Activated CD8-positive, alpha-beta T cell treated with anti-CD3 and anti-CD28 coated beads, Interleukin-2, amount 10 ng/mL, durations not matched to agents 7 days and 5 days (primary cell): ENCODE measurements at places on chromosomes 16 and 17. TPM values are rescaled to one million over a fixed set of nuclear protein-coding genes. Genes with fewer than 3 reads are reported as not detected.

PRAC1 gene
- total RNA-seq, result not detected

ASB16 gene
- total RNA-seq, result 0.42 TPM

DNA sequence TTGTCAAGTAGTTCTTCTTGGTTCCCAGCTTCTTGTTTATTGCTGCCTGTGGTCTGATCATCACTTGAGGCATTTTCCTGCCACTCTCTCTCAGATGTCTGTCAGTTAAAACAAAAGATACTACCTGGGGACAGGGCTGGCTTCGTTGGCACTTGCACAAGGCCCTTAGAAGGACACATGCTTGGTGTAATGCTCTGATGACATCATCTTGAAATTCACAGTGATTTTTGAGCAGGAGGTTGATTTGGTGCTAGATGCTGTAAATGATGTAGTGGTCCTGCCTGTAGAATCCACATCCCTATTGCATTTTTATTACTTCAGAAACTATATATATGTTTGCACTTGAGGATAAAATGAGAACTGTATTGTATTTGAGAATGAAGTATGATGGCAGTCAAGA, 210.3 kb downstream of the LGALS9B start:
- H3K36me3 ChIP-seq, result peaks cover 13% of the 10 kb centered on the region
- no peaks in the 10 kb centered on the region for H3K27me3 ChIP-seq
- peaks cover 35% of the 10 kb centered on the region for H3K4me1 ChIP-seq
- no peak overlapping the region for H3K4me3 ChIP-seq

DNA sequence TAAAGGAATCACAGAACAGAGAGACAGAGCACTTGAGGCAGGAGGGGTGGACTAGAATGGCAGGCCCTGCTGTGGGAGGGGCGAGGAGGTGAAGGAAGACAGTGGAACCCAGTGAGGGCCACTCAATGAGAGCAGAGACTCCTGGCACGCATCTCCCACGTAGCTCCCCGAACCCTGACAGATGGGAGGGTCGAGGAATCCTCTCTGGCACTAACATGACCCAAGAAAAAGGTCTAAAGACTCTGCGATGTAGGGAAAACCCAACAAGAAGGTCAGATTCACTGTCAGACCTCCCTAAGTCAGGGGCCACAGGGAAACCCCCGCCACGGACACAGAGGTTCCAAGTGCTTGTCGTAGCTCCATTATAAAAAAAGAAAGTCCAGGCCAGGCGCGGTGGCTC, 15.0 kb downstream of the ZDHHC7 start:
- peaks cover 22% of the 10 kb centered on the region for H3K36me3 ChIP-seq
- H3K27ac ChIP-seq, result no peak overlapping the region
- no peak for DNase-seq
- no peaks in the 10 kb centered on the region for H3K27me3 ChIP-seq
- no peak overlapping the region for H3K4me3 ChIP-seq
- peaks cover 6% of the 10 kb centered on the region for H3K4me1 ChIP-seq

CNGB1 gene
- not detected for total RNA-seq

EIF4A3 gene
- total RNA-seq, result 181 TPM

GRCh38 chr17:29612404-29613280, 10.1 kb downstream of the CORO6 start:
- no peaks in the 10 kb centered on the region for H3K27me3 ChIP-seq
- H3K4me3 ChIP-seq, result peak overlapping the region; percentile 49
- DNase-seq, result no peak
- H3K4me1 ChIP-seq, result peaks cover 39% of the 10 kb centered on the region

GRCh38 chr16:85005285-85006069, 5.9 kb downstream of the ZDHHC7 start:
- no peak for DNase-seq
- peaks cover 45% of the 10 kb centered on the region for H3K4me1 ChIP-seq
- H3K4me3 ChIP-seq, result no peak overlapping the region
- no peak overlapping the region for H3K27ac ChIP-seq
- no peaks in the 10 kb centered on the region for H3K27me3 ChIP-seq
- H3K36me3 ChIP-seq, result peaks cover 13% of the 10 kb centered on the region

DNA sequence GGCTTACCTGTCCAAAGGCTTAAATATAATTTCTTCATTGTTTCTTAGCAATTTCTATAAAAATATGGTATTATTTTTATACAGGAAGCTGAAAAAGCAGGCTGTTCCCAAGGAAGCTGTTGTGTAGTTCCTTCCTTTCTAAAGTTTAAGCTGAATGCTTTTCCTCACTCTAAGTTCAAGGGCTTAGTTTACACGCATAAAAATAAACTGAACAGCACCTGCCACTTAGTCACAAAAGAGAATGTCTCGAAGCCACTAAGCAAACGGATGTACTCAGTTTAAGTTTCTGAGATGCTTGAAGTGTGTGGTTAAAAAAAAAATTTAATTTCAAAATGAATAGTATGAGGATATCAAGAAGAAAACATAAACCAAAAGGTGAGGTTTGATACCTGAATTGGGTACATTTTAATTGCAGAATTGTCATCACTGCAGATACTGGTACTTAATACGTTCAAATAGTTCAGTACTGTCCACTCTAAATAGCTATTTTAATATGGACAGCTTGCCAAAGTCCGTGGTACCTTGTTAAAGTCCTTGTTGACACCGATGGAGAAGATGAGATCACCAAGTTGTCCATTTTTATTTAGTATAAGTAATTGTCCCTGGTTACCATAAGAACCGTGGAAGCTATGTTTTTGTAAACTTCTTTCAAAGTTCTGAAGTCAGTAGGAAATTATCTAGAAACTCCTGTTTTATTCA, 38.1 kb downstream of the MRTFB start:
- H3K4me1 ChIP-seq, result peaks cover 10% of the 10 kb centered on the region
- H3K27me3 ChIP-seq, result no peaks in the 10 kb centered on the region
- no peak overlapping the region for H3K4me3 ChIP-seq
- no peak for DNase-seq
- H3K36me3 ChIP-seq, result no peaks in the 10 kb centered on the region
- H3K27ac ChIP-seq, result no peak overlapping the region

DNA sequence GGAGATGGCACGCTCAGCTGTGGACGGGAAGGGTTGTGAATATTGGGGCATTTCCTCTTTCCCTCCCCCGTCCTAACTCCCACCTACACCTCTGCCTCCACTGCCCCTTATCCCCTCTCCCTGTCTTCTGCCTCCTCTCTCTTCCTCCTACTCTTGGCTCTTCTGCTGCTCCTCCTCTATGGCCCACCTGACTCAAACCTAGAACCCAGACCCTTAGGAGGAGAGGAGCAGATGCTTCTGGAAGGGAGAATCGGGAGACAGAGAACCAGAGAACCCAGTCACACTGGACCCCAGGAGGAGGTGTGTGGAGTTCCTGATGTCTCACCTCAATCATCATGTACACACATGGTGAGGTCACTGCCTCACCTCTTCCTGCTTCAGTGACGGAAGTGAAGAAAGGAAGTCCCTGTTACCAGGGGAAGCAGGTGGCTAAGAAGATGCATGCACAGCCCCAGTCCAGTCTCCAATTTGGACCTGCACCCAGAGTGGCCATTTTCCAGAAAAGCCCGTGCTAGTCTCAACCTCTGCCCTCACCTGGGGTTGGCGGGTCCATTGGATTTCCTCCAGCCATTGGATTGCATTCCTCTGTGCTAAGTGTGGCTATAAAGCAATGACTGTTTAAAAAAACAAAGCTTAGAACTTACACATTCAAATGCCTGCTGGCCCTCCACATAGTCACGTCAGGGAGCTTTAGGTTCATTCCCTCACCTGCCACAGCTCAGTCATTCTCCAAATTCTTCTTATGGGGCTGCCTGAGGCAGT, 4.0 kb downstream of the RNF222 start:
- peak overlapping the region; percentile 96 for H3K27ac ChIP-seq
- peak; percentile 76 for DNase-seq
- H3K4me1 ChIP-seq, result peaks cover 20% of the 10 kb centered on the region
- peak overlapping the region; percentile 20 for H3K4me3 ChIP-seq

- no peaks in the 10 kb centered on the region for H3K4me1 ChIP-seq
- no peak for DNase-seq
- H3K4me3 ChIP-seq, result no peak overlapping the region
Observed at GRCh38 chr16:86381491-86381890, 128.8 kb upstream of the FOXF1 start.

- H3K27me3 ChIP-seq, result no peaks in the 10 kb centered on the region
- no peak for DNase-seq
- H3K4me1 ChIP-seq, result peaks cover 21% of the 10 kb centered on the region
- H3K36me3 ChIP-seq, result peaks cover 33% of the 10 kb centered on the region
- H3K4me3 ChIP-seq, result no peak overlapping the region
- H3K27ac ChIP-seq, result peak overlapping the region; percentile 35
Observed at GRCh38 chr17:540631-541030, 174.0 kb downstream of the VPS53 start.

DNA sequence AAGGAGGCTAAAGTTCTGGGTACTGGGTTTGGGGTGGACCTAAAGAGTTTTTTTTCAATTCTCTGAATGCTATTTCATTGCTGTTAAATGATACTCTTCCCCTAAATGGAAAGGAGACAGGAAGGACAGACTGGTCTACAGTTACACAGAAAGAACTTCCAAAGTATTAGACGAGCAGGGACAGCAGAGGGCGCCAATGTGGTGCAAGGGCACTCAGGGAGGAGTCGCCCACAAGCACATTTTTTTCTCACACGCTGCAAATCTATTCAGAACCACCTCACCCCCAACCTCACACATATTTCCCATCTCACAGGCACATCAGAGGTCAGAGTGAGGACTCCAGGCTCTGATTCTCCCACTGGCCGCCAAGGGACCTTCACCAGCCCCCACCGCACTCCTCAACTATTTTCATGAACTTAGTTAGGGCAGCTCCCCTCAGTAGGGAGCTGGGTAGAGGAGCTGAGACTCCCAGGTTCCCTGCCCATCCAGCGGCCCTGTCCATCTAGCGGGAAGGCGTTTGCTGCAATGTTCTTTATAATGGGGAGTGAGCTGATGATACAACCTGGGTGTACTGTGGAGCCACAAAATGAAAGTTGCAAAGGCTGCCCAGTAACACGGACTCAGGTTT, 6.8 kb upstream of the CA4 start:
- H3K4me3 ChIP-seq, result no peak overlapping the region
- H3K27me3 ChIP-seq, result peaks cover 88% of the 10 kb centered on the region
- H3K36me3 ChIP-seq, result no peaks in the 10 kb centered on the region
- DNase-seq, result peak; percentile 89

DNA sequence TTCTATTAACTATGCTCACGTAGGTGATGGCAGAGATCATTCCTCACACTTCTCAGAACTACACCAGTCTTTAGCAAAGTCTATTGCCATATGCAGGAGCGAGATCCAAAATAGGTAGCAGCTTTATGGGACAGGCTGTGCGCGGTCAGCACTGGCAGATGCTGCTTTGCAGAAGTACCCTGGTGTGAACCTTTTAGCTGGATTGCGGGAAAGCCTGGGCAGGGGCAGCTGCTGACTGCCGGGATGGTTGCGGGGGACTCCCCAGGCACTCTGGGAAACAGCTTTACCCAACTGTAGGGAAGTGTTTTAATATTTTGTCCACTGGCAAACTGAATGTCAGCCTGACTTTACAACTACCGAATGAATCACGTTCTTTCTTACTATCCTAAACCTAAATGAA, 251.3 kb downstream of the HS3ST3A1 start:
- no peak overlapping the region for H3K4me3 ChIP-seq
- no peak for DNase-seq
- H3K36me3 ChIP-seq, result no peaks in the 10 kb centered on the region
- H3K27me3 ChIP-seq, result no peaks in the 10 kb centered on the region

- no peak for DNase-seq
- no peak overlapping the region for H3K4me3 ChIP-seq
Observed at GRCh38 chr16:67212766-67213165, 13.8 kb downstream of the ELMO3 start.

GRCh38 chr17:7959503-7960253, 27.7 kb downstream of the CNTROB start:
- no peak overlapping the region for H3K4me3 ChIP-seq
- no peak for DNase-seq
- H3K27me3 ChIP-seq, result peaks cover 16% of the 10 kb centered on the region

PTX4 gene
- total RNA-seq, result not detected
